ENCODE measurements at places on chromosomes 12 and 14. TPM values are rescaled to one million over a fixed set of nuclear protein-coding genes. Genes with fewer than 3 reads are reported as not detected.

DNA sequence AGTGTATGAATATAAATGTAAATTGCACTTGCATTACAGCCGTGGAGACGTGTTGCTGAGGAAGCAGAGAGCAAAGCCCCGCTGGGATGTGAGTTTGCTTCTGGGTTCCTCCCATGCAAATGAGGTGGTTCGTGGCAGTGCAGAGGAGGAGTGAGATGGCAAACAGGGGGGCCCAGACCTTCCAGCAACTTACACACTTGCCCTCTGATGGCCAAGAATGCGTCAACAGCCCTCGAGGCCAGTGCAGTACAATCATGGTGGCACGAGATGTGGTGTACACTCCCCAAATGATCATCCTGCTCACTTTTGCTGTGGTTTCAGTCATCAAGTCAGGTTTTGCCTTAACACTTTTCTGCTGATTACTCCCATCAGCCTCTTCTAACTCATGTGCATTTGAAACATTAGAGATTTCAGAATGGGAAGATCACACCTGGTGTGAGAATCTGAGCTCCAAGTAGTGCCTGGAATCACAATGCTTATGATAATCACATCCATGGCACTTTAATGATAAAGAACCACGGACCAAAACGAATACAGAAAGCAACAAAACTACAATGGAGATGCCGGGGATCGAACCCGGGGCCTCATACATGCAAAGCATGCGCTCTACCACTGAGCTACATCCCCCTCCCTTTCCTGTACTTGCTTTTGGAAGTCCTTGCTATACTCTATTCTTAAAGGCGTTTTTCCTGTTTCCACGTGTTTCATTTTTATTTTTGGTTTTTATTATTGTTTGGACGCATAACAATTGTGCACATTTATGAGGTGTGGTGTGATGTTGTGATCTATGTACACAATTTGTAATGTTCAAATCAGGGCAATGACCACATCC is 7.0 kb upstream of the UBC start:
- DNase-seq = peak; percentile 90

DNA sequence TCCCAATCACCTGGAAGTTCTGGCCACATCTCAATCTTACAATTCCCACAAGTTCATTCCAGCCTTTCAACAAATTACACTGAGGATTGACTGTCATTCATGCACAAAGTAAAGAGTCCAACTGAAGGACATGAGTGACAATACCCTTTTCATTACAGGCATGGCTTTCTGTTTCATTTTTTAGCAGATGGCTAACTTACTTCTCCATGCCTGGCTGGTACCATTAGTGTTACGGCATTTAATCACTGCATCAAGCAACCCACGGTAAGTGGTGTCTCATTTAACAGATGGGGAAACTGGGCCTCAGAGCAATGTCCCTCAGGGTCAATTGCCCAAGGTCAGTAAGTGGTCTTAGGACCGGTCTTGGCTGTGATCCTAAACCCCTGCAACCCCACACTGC is 114.4 kb downstream of the PRICKLE1 start:
- no peak for DNase-seq

DNA sequence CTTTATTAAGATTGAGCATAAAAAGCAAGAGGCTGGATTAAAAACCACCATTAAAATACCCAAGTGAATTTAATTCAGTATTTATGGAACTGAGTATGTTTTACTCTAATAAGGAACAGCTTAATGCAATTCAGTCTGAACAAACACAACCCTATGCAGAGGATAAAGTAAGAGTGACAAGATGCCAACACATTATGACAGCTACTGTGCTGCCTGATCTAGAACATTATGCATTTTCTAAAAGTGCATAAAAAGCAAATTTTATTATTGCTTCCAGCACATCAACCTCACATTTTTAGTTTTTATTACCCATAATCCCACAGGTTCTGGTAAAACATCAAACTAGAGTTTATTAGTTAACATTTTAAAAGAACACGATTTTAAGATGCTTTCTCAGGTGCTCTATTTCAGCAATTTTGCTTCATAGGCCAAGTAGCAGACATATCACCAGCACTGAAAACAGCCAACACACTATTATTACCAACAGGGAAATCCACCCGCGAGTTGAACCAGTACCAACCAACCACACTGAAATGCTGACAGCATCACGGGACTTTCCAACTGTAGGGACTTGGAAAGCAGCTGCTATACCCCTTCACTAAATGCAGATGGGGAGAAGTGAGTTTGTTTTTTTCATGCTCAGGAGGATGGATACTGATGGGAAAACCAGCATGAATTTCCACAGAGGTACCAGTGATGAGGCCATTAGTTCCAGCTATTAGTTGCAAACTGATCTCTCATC is 372.1 kb downstream of the KCNH5 start:
- no peak for DNase-seq

DNA sequence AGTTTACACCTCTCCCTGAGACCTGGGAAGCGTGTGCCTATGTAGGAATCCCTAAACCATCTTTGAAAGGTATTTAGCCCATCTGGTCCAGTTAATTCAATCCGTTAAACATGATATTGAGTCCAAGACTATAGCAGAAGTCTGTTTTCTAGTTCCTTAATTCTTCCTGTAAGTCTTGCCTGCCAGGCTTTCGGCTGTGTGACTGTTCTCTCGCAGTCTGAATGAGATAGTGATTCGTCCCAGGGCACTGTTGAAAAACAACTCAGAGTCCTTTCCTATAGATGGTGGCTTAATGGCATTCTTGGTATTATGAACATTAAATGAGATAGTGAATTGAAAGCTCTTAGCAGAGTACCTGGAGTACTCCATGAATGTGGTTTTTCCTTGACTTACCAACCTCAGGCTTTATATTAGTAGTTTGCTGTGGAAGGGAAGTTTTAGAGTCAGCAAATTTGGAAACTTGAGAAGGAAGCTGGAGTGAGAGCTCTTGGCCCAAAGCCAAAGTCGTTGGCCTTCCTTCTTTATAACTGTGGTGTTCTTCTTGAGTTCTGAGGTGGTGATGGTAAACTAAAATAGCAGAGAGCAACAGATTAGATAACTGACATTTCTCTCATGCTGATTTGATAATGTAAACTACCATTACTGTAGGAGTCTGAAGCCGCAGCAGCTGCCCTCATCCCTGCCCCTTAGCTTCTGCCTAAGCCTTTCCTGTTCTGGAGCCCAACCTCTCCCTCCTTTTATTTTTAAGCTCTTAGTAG is 76.5 kb downstream of the TGFB3 start:
- no peak for DNase-seq

DNA sequence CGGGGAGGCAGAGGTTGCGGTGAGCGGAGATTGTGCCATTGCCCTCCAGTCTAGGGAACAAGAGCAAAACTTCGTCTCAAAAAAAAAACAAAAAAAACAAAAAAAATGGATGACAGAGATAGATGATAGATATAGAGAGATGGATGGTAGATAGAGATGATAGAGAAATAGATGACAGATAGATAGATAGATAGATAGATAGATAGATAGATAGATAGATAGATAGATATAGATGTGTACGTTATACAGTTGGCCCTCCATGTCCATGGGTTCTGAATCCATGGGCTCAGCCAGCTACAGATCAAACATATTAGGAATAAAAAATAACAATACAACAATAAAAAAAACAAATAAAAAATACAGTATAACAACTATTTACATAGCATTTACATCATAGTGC is 12.8 kb upstream of the SLC25A3 start:
- DNase-seq = no peak

GRCh38 chr14:51533872-51534553 is 117.7 kb upstream of the FRMD6 start:
- no peak for DNase-seq

DNA sequence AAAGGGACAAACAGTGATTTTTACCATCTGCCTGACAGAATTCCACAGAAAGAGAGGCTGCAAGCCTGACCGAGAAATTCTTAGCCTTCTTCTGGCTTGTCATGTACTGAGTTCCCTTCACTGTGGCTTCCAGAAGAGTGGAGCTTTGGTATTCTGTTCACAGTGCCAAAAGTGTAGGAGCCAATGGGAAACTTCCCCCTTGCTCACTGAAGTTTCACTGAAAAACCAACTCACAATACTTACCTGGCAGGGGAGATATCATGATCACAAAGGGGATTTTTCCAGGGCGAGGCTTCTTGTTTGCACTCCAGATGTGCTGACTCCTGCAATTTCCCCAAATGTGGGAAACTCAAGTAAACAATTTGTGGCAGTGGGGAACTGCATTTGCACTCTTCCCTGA is 31.7 kb upstream of the MMP19 start:
- DNase-seq = no peak

The SP1 gene
- 13.6 TPM for polyA plus RNA-seq
